Activated naive CD8-positive, alpha-beta T cell treated with anti-CD3 and anti-CD28 coated beads for 36 hours (primary cell): ENCODE measurements at places on chromosomes 12 and 14. TPM values are rescaled to one million over a fixed set of nuclear protein-coding genes. Genes with fewer than 3 reads are reported as not detected.

The LIMA1 gene
- 28.1 TPM for total RNA-seq

The PTPN6 gene
- 457 TPM for total RNA-seq

The ASCL1 gene
- not detected for total RNA-seq

The ATG2B gene
- 15.3 TPM for total RNA-seq

The PRB2 gene
- total RNA-seq = not detected

The LALBA gene
- not detected for total RNA-seq

The ST8SIA1 gene
- total RNA-seq = 0.49 TPM

The SMCO3 gene
- total RNA-seq = not detected
